ENCODE measurements at places on chromosomes 12 and 14.

GRCh38 chr14:53032161-53032803 lies 81.4 kb upstream of the FERMT2 start:
- H3K27ac ChIP-seq: no peak overlapping the region
- DNase-seq: peak; percentile 58
- no peaks in the 10 kb centered on the region for H3K4me1 ChIP-seq

DNA sequence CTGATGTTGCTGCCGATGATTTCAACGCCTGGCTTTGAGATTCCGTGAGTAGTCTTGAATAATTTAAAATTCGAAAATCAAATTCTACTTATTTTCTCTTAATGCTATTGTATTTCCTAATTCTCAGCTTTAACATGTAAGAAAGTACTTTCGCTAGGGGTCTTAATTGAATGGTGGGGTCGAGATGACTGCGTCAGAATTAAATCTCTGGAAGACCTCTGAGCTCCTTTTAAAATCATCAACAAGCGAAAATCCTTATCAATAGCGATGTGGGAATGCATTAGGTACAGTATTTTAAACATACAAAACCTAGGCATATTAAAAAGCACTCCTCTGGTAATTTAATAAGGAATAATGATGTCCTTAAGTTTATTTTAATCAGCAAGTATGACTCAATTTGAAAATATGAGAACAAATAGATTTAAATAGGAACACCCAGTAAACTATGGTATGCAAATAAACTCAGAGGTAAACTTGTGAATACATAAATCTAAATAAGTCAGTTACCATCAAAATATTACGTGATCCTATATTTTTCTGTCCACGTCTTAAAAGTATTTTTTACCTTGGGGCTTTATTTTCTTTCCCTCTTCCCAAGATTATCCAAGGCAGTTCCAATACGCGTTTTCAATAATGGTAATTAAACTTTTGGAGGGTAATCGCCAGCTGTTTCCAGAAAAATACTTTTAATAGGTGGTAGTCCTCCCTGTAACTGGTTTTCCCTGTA lies 1.4 kb downstream of the FOXA1 start:
- H3K36me3 ChIP-seq: no peaks in the 10 kb centered on the region
- H3K27ac ChIP-seq: no peak overlapping the region
- H3K4me1 ChIP-seq: no peaks in the 10 kb centered on the region
- H3K4me3 ChIP-seq: no peak overlapping the region
- H3K27me3 ChIP-seq: peaks cover 78% of the 10 kb centered on the region

GRCh38 chr12:124946447-124946793 lies 32.0 kb upstream of the UBC start:
- H3K4me1 ChIP-seq: no peaks in the 10 kb centered on the region
- H3K36me3 ChIP-seq: peaks cover 1% of the 10 kb centered on the region
- DNase-seq: no peak
- H3K27ac ChIP-seq: no peak overlapping the region
- no peaks in the 10 kb centered on the region for H3K27me3 ChIP-seq

GRCh38 chr14:51620056-51620455 lies 31.7 kb upstream of the FRMD6 start:
- no peak for DNase-seq
- no peaks in the 10 kb centered on the region for H3K27me3 ChIP-seq
- no peak overlapping the region for H3K4me3 ChIP-seq
- H3K4me1 ChIP-seq: no peaks in the 10 kb centered on the region

DNA sequence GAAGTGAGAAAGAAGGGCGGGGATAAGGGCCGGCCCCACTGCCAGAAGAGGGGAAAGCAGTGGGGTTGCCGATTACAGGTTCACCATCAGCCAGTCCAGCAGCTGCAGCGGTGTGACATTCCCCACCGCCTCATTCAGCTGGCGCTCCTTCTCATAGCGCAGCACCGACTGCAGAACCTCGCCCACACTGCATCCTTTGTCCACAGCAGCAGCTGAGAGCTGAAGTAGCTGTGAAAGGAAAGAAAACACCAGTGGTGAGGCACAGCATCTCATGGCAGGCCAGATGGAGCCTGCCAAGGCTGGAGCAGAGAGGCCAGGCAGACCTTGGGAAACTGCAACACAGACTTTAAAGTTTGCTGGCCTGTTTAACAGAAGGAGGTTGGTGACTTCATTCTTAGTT lies 33.2 kb downstream of the AKAP3 start:
- H3K27me3 ChIP-seq: no peaks in the 10 kb centered on the region
- H3K36me3 ChIP-seq: peaks cover 3% of the 10 kb centered on the region
- no peak overlapping the region for H3K27ac ChIP-seq
- H3K4me1 ChIP-seq: no peaks in the 10 kb centered on the region
- DNase-seq: no peak

DNA sequence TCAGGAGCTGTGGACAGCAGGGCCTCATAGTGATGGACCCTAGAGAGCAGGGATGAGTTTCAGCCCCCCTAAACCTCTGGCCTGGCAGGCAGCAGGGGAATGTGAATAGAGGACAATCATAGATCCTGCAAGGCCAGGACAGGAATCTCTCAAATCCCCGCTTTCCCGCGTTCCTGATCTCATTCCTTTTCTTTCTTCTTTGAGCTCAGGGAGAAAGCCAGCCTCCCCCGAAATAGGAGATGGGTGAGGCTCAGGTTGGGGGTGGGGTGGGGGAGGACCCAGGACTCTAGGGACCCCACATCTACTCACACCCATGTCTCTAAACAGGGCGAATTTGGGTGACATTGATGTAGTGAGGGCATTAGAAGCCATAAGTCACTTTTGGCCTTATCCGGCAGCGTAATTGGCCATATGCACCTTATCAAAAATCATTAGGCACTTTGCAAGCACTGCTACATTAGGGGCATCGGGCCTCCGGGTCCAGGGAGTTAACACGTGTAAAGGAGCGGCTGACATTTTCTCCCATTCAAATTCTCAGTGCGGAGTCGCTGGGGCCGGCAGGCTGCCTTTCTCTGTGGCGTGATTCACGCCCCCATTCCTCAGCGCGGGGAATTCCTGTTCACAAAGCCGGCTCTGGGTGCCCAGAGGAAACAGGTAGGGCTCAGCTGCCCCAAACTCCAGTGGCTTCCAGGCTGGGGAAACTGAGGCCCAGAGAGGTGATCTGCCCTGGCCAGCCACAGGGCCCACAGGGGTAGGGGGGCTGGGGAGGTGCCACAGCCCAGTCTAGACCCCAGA lies 1.5 kb downstream of the LHX5 start:
- peaks cover 73% of the 10 kb centered on the region for H3K27me3 ChIP-seq
- no peak for DNase-seq
- no peak overlapping the region for H3K27ac ChIP-seq
- no peak overlapping the region for H3K4me3 ChIP-seq

- no peaks in the 10 kb centered on the region for H3K27me3 ChIP-seq
- H3K27ac ChIP-seq: no peak overlapping the region
- H3K4me3 ChIP-seq: no peak overlapping the region
- no peaks in the 10 kb centered on the region for H3K36me3 ChIP-seq
Measured at GRCh38 chr12:112463478-112463877, 44.7 kb downstream of the PTPN11 start.

- H3K27ac ChIP-seq: no peak overlapping the region
- no peaks in the 10 kb centered on the region for H3K27me3 ChIP-seq
- H3K4me3 ChIP-seq: no peak overlapping the region
- H3K4me1 ChIP-seq: no peaks in the 10 kb centered on the region
- no peaks in the 10 kb centered on the region for H3K36me3 ChIP-seq
Measured at GRCh38 chr12:121719926-121720414, 7.4 kb downstream of the TMEM120B start.

- no peaks in the 10 kb centered on the region for H3K4me1 ChIP-seq
- H3K27ac ChIP-seq: no peak overlapping the region
- no peak for DNase-seq
- H3K36me3 ChIP-seq: no peaks in the 10 kb centered on the region
Measured at GRCh38 chr12:100442403-100442802, 31.3 kb upstream of the NR1H4 start.

DNA sequence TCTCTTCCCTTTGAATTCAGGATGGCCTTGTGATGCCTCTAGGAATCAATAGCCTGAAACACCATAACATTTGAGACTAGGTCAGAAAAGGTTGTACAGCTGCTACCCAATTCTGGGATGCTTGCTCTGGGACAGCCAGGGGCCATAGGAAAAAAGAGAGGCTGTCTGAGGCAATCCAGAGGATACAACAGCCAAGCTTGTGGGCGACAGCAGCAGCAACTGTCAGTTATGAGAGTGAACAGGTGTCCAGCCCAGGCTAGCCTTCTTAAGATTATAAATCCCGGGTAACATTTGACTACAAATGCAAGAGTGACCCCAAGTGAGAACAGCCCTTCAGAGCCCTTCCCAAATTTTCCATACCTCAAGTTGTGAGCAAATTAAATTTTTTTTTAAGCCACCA lies 11.1 kb downstream of the DCN start:
- H3K36me3 ChIP-seq: no peaks in the 10 kb centered on the region
- no peak for DNase-seq
- H3K27me3 ChIP-seq: no peaks in the 10 kb centered on the region
- H3K4me3 ChIP-seq: no peak overlapping the region
- H3K27ac ChIP-seq: no peak overlapping the region

DNA sequence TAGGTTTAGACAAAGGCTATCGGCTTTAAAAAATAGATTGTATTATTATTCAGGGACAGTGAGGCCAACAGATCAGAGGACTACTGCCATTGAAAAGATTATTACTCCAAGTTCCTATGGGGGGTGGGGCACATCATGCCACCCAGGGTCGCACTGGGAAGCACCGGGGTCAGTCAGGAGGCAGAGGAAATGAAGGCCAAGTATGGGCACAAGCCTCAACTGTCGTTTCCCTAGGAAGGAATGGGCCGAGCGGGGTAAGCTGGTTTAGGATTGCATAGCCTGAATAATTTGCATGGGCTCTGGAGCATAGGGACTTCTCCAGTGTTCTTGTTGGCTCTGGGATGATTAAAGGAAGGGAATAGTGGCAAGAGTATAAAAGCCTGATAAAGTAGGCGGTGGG lies 205.3 kb downstream of the NOVA1 start:
- peaks cover 4% of the 10 kb centered on the region for H3K4me1 ChIP-seq
- no peaks in the 10 kb centered on the region for H3K27me3 ChIP-seq
- H3K27ac ChIP-seq: no peak overlapping the region
- no peak for DNase-seq
- no peaks in the 10 kb centered on the region for H3K36me3 ChIP-seq

- DNase-seq: peak; percentile 89
- H3K4me3 ChIP-seq: no peak overlapping the region
- H3K4me1 ChIP-seq: no peaks in the 10 kb centered on the region
- H3K27me3 ChIP-seq: no peaks in the 10 kb centered on the region
- H3K27ac ChIP-seq: peak overlapping the region; percentile 28
- no peaks in the 10 kb centered on the region for H3K36me3 ChIP-seq
Measured at GRCh38 chr12:113098441-113099028, 37.0 kb downstream of the RASAL1 start.

DNA sequence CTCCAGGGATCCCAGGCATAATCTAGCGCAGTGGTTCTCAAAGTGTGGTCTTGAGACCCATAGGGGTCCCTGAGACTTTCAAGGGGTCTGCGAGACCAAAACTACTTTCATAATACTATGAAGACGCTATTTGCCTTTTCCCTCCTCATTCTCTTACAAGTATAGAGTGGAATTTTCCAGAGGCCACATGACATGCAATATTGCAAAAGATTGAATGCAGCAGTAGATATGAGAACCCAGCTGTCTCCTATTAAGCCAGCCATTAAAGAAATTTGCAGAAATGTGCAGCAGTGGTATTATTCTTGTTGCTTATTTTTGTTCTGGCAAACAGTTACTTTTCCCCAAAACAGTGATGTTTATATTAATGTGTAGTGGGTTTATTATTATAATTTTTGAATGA lies 62.8 kb downstream of the VWF start:
- H3K36me3 ChIP-seq: no peaks in the 10 kb centered on the region
- no peak overlapping the region for H3K4me3 ChIP-seq
- H3K27me3 ChIP-seq: no peaks in the 10 kb centered on the region

DNA sequence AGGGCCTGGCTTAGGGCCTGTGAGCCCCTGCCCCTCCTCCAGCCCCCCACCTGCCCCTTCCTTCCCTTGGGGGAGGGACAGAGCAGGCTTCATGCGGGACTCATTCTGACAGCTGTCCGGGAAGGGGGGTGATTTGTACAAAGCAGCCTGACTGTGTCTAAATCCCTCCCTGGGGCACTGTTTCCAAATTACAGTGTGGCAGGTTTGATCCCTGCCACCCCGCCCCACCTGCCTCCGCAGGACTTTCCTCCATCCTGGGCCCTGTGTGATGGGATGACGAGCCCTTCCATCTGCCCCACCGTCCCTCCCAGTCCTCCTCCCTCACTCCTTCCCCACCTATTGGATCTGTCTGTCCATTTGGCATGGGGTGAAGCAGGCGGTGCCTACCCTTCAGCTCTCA lies 363.9 kb downstream of the BCL11B start:
- H3K4me3 ChIP-seq: no peak overlapping the region
- no peak overlapping the region for H3K27ac ChIP-seq
- no peaks in the 10 kb centered on the region for H3K36me3 ChIP-seq
- H3K4me1 ChIP-seq: no peaks in the 10 kb centered on the region
- no peaks in the 10 kb centered on the region for H3K27me3 ChIP-seq

DNA sequence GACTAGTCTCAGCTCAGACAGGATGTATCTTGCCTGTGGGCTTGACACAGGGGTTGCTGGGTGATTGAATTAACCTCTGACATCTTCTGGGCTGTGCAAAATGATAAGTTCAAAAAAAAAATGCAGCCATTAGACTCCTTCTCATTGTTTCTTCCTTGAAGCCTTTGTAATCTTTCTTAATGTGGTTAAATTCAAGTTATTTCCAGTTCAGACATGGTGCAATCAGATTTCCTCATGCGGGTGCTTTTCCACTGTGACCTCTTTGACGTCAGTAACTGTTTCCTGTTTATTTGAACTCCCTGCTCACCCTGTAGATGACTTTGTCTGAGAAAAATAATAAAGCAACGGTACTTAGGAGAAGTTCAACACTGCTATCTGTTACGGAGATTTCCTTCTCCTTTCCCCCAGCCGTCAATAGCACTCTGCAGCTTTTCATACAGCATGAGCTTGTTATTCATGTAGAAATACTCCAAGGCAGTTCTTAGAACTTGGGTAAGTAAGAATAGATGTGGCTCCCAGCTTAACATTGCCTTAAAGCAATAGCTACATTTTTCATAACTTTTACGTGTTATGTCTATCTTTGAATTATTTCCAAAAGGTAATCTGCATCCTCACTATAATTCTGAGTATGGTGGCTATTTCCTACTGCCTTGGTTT lies 155.5 kb downstream of the PRKCH start:
- peak overlapping the region; percentile 94 for H3K27ac ChIP-seq
- H3K4me1 ChIP-seq: peaks cover 29% of the 10 kb centered on the region
- H3K36me3 ChIP-seq: no peaks in the 10 kb centered on the region
- H3K27me3 ChIP-seq: no peaks in the 10 kb centered on the region

DNA sequence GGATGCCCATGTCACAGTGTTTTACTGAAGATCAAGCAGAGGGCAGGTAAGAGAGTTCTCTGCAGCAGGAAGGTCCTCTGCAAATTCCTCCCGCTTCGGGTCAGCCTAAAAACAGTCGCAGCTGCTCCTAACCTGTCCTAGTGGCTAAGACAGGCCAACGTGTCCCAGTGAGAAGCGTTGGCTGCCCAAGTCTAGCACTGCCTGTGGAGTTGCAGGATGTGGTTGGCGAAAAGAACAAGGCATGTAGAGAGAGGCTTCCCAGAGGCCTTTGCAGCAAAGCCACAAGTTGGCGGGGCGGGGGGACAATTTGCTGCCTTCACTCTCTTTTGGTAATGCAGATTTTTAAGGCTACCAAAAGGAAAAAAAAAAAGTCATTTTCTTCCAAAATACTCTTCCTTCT lies 340.1 kb downstream of the BCL11B start:
- no peaks in the 10 kb centered on the region for H3K4me1 ChIP-seq
- H3K27me3 ChIP-seq: no peaks in the 10 kb centered on the region
- no peak for DNase-seq

GRCh38 chr12:47377414-47378221 lies 297.9 kb upstream of the AMIGO2 start:
- H3K4me3 ChIP-seq: no peak overlapping the region
- DNase-seq: no peak
- H3K4me1 ChIP-seq: no peaks in the 10 kb centered on the region
- no peaks in the 10 kb centered on the region for H3K27me3 ChIP-seq

All from kidney (tissue), 22 donors.